ENCODE measurements at places on chromosomes 12 and 14.

- DNase-seq: no peak
Measured at GRCh38 chr12:131097202-131098177, 143.8 kb downstream of the ADGRD1 start.

DNA sequence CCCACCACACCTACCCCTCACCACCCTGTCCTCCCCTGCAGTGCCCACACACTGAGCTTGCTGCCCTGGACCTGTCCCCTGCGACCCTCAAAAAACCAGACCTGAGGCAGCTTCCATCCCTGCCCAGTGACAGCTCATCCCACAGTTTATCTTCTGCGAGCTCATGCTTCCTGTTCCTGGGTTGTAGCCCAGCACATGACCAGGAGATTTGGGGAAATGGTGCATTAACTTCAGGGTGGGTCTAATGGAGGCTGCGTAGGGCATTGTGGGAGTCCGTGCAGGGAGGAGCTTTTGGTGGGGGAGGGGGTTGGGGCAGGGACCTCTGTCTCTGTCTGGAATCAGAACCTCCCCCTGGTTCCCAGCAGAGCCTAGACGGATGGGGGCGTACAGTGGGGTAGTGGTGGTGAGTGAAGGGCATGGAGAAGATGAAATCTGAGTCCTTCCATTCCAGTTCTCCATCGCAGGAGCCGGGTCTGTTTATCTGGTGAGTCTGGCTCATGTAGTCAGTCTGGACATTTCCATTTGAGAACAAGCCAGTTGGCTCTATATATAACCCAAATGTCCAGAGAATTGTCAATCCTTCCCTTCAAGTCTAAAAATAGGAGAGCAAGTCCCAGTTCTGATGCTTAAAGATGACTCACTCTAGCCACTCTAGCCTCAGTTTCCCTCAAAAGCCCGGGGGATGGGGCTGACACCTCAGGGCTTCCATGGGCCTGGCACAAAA is 270.9 kb downstream of the CACNA1C start:
- no peak for DNase-seq

GRCh38 chr14:93939304-93940229 is 12.4 kb downstream of the FAM181A start:
- peak; percentile 58 for DNase-seq

- no peak for DNase-seq
Measured at GRCh38 chr14:53152887-53153701, at the start of gene DDHD1. DDHD1 (minus strand) TSS chr14:53153323; CDS start chr14:53153098, 225 bp downstream.

- DNase-seq: no peak
Measured at GRCh38 chr14:28321475-28322244, 444.9 kb upstream of the FOXG1 start.

- peak; percentile 58 for DNase-seq
Measured at GRCh38 chr14:47442211-47442610, 233.2 kb downstream of the MDGA2 start.
